ENCODE measurements at places on chromosomes 5 and 9. TPM values are rescaled to one million over a fixed set of nuclear protein-coding genes. Genes with fewer than 3 reads are reported as not detected.
A peak's percentile ranks its signal among the peaks of the same experiment; 100 is the strongest.

- H3K36me3 ChIP-seq: no peaks in the 10 kb centered on the region
- DNase-seq: no peak
- peaks cover 2% of the 10 kb centered on the region for H3K4me1 ChIP-seq
- peak overlapping the region; percentile 38 for H3K27ac ChIP-seq
- H3K27me3 ChIP-seq: no peaks in the 10 kb centered on the region
- H3K4me3 ChIP-seq: no peak overlapping the region
These were observed 502.7 kb downstream of the NR2F1-AS1 start for GRCh38 chr5:93078082-93079038.

IL3 gene
- total RNA-seq: 140 TPM

DNA sequence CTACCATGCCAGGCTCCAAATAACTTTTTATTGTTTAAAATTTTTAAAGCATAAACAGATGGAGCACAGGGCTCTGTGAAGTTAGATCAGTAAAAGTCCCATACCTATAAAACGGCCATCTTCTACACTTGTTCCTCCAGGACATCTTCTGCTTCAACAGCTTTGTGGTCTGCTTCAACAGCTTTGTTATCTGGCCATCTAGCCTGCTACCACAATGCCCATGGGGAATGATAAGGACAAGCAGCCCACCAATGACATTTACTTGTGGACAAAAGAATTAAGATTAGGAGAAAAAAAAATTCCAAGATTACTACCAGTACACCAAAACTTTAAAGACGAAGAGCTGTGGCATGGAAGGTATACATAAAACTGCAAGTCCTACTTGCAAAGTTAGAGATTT is 2.2 kb upstream of the VPS13A start:
- H3K36me3 ChIP-seq: peaks cover 2% of the 10 kb centered on the region
- H3K27ac ChIP-seq: no peak overlapping the region
- H3K4me1 ChIP-seq: peaks cover 22% of the 10 kb centered on the region
- no peak for DNase-seq

- H3K27me3 ChIP-seq: no peaks in the 10 kb centered on the region
- H3K4me1 ChIP-seq: peaks cover 17% of the 10 kb centered on the region
- peak overlapping the region; percentile 78 for H3K27ac ChIP-seq
- no peak overlapping the region for H3K4me3 ChIP-seq
These were observed 374.5 kb upstream of the RORB start for GRCh38 chr9:74122661-74123060.

ZDHHC11 gene
- 11.9 TPM for total RNA-seq

C9orf153 gene
- total RNA-seq: 0.41 TPM

GRCh38 chr9:95355500-95355899 is 38.0 kb upstream of the FANCC start:
- DNase-seq: no peak
- no peaks in the 10 kb centered on the region for H3K4me1 ChIP-seq
- H3K36me3 ChIP-seq: no peaks in the 10 kb centered on the region
- peaks cover 39% of the 10 kb centered on the region for H3K27me3 ChIP-seq
- H3K4me3 ChIP-seq: no peak overlapping the region
- no peak overlapping the region for H3K27ac ChIP-seq

DNA sequence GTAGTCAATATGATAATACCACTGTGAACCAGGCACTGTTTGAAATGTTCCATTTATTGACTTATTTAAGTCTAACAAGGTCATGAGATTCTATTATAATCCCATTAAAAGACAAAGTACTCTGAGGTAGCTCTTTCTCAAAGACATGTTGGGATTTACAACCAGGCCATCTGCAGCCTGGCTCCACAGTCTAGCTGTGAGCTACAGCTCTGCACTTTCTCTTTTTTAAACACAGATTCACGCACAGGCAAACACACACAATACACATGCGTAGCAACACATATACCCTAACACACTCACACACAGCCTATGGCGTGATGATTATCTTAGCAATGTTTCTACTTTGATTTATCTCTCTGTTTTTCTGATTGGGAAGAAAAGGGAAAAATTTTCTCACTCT is 174.3 kb downstream of the PRR16 start:
- H3K4me1 ChIP-seq: no peaks in the 10 kb centered on the region
- no peak for DNase-seq
- no peak overlapping the region for H3K27ac ChIP-seq
- H3K4me3 ChIP-seq: no peak overlapping the region
- H3K36me3 ChIP-seq: no peaks in the 10 kb centered on the region

GRCh38 chr5:2160811-2161210 is 278.1 kb upstream of the IRX4 start:
- no peaks in the 10 kb centered on the region for H3K4me1 ChIP-seq
- H3K27me3 ChIP-seq: no peaks in the 10 kb centered on the region
- H3K27ac ChIP-seq: no peak overlapping the region
- H3K36me3 ChIP-seq: no peaks in the 10 kb centered on the region

DNA sequence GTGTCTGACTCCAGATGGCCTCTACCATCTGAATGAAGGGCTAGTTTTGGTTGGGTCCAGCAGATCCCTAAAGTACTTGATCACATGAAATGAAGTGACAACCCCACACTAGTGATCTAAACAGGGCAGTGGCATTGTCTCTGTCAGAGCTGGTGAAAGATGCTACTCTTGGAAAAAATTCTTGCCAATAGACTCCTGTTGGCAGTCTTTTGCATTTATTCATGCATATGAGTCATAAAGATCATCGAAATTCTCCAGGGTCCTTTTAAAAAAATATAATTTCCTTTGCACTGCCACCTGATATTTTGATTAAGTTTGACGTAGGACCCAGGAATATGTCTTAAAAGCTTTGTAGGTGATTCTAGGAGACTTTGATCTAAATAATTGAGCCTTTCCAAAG is 135.1 kb upstream of the ELL2 start:
- H3K36me3 ChIP-seq: no peaks in the 10 kb centered on the region
- no peaks in the 10 kb centered on the region for H3K4me1 ChIP-seq
- H3K27me3 ChIP-seq: no peaks in the 10 kb centered on the region
- no peak overlapping the region for H3K4me3 ChIP-seq
- no peak for DNase-seq
- no peak overlapping the region for H3K27ac ChIP-seq

ANKRD20A1 gene
- total RNA-seq: 1.2 TPM

- no peak for DNase-seq
- H3K27ac ChIP-seq: no peak overlapping the region
- H3K4me1 ChIP-seq: no peaks in the 10 kb centered on the region
- no peaks in the 10 kb centered on the region for H3K36me3 ChIP-seq
- H3K4me3 ChIP-seq: no peak overlapping the region
These were observed 83.0 kb upstream of the GLIS3 start for GRCh38 chr9:4382722-4383317.

DNA sequence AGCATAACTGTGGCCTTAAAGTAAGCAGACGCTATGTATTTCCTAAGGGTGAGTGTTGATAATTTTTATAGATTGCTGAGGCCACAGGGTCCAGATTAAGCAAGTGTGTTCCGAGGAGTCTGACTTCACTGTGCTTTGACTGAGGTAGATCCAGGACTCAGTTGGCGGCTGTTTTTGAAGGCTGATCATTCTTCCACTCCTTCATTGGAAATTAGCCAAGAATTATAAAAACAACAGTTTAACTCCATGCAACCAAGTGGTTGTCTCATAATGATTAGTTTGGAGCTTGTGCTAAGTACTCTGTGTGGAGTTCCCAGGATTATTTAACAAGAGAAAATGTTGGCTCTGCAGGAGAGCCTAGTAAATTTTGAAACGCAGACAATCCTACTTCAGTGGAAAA is 19.1 kb downstream of the IQGAP2 start:
- H3K36me3 ChIP-seq: peaks cover 12% of the 10 kb centered on the region
- H3K27ac ChIP-seq: no peak overlapping the region
- H3K4me1 ChIP-seq: peaks cover 2% of the 10 kb centered on the region
- DNase-seq: no peak

GRCh38 chr5:39422728-39423285 is 2.0 kb downstream of the DAB2 start:
- H3K27me3 ChIP-seq: peaks cover 58% of the 10 kb centered on the region
- no peak overlapping the region for H3K4me3 ChIP-seq
- no peaks in the 10 kb centered on the region for H3K36me3 ChIP-seq
- no peak for DNase-seq

DNA sequence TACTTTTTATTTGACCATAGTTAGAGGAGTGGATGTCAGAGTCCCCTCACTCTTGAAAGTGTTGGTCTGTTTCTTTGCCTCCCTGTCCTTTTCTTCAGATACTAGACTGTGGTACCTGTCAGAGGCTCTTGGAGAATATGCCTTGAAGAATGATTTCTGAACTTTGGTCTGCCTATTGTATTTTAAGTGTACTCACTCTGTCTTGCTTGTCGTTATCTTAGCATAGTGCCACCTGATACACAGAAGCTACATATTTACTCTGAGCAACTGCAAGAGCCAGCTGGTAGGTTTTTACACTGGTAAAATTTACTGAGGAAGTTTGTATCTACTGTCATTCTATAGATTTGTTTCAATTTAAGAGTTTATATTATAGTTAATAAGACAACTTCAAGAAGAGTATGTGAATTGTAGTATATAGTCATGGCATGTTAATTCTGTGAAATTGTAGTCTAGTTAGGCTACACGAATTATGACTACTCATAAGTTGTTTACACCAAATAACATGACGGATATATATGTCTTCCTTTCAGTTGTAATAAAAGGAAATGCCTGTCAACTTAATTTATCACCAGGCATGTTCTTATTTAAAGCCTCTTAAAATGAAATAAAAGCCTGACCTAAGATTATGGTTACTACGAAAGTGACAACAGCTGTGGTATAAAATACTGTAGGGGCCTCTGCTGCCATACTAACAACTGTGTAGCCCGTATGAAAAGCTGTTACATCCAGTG is 201.7 kb downstream of the KDM4C start:
- H3K27me3 ChIP-seq: no peaks in the 10 kb centered on the region
- H3K36me3 ChIP-seq: peaks cover 8% of the 10 kb centered on the region
- H3K4me1 ChIP-seq: peaks cover 2% of the 10 kb centered on the region
- H3K4me3 ChIP-seq: no peak overlapping the region
